Cardiac muscle cell (in vitro differentiated cells and primary cell): ENCODE measurements at places on chromosomes 2 and 18. TPM values are rescaled to one million over a fixed set of nuclear protein-coding genes. Genes with fewer than 3 reads are reported as not detected.

SLC16A14 gene
- 2.0 and 6.0 TPM in 2 replicates for polyA plus RNA-seq

GRCh38 chr2:237998530-237998929 lies 31.7 kb downstream of the UBE2F start:
- H3K4me1 ChIP-seq = no peaks in the 10 kb centered on the region
- peaks cover 3% of the 10 kb centered on the region for H3K36me3 ChIP-seq
- no peak overlapping the region for H3K27ac ChIP-seq
- H3K4me3 ChIP-seq = no peak overlapping the region

FASTKD1 gene
- 61.4 and 62.4 TPM in 2 replicates for polyA plus RNA-seq

DNA sequence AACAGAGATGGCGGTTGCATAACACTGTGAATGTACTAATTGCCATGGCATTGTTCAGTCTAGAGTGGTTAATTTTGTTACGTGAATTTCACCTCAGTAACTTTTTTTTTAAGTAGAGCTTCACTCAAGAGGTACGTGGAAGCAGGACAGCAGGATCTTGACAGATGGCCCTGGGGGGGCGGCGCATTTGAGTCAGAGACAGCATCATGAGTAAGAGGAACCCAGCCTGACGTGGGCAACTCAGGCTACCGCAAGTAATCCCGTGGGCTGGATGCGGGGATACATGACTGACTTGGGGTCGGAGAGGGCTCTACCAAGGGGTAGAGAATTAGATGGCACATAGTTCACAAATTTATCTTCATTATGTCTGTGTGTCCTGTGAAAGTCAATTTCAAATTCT lies 38.1 kb upstream of the DAPL1 start:
- no peaks in the 10 kb centered on the region for H3K27me3 ChIP-seq
- no peak overlapping the region for H3K4me3 ChIP-seq
- DNase-seq = no peak
